Posterior vena cava (tissue), 2 donors: ENCODE measurements at places on chromosomes 6 and 20.

DNA sequence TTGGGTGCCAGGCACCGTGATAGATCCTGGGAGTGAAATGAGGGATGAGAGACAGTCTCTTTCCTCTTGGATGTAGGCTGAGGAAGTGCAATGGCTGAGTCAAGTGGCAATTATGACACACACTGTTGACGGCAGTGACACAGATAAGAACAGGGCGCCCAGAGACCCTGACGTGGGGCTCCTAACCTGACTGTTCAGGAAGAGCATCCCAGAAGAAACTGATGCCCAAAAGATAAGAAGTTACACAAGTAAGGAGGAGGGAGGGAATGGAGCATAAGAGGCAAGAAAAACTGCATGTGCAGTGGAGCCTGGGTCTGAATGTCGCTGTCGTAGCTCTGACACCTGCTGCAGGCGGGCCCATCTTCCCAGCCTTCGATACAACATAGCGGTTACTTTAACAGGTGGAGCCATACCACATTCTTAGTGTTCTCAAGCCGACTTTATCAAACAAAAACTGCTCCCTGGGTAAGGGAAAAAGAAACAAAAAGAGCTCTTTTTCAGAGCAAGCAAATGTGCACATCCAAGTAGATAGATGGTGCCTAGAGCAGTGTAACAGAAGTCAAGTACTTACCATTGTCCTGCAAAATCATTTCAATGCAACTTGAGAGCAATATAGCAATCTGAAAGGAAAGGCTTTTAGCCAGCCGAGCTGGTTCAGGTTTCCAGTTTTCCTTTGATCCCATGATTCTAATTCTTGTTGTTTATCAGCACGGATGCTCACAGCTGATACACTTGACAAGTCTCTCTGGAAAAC is 463.9 kb upstream of the JARID2 start:
- DNase-seq = no peak

DNA sequence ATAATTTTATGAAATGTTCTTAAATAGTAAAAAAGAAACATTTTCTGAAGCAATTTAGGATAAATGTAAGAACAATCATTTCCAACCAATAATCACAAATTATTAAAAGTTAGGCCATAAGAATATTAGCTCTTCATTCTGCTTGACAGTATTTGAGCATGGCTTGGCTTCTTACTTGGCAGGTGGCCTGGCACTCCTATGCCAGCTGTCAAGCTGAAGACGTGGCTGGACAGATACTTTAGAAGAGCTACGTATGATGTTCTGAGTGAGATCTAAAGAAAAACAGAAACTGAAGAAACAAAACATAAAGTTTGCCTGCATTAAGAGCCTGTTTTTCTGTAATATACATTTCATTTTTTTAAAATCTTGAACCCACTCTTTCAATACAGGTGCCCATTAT is 438.9 kb downstream of the GRIK2 start:
- DNase-seq = no peak

- no peak for DNase-seq
These were observed 797.2 kb downstream of the BCKDHB start for GRCh38 chr6:80903711-80904110.

- DNase-seq = no peak
These were observed 142.8 kb downstream of the COL21A1 start for GRCh38 chr6:56104591-56104990.

DNA sequence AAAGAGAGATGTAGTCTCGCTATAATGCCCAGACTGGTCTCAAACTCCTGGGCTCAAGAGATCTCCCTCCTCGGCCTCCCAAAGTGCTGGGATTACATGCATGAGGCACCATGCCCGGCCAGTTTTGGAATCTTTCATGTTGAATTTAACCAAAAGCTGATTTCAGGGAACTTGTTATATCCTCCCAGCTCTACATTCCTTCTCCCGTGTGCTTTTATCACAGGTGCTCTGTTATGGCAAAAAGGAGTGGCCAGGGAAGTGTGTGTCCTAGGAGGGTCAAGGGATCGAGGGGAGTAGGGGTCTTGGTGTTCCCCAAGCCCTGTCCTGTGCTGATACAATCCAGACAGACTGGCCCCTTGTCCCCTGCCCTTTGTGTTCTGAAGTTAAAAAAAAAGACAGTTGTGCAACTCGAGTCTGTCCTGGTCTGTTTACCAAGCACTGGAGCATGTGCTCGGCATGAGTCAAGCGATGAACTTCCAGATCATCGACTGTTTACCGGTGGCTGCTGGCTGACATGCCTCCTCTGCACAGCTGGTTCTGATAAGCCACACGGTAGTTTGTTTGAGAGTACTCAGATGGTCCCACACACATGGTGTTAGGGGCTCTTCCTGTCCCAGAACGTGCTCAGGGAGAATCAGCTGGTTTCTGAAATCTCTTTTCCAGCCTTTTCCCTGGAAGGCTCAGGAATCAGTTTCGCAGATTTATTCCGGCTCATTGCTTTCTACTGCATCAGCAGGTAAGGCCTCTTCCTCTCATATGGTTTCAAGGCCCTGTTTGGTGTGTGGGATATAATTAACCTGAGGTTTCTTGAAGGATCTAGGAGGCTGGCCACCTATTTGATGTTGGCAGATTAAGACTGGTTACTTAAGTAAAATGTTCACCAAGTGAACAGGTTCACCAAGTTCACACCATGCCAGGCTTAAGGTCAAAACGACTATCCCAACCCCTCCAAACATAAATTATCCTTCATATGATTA is 52.6 kb upstream of the NAA20 start:
- no peak for DNase-seq

DNA sequence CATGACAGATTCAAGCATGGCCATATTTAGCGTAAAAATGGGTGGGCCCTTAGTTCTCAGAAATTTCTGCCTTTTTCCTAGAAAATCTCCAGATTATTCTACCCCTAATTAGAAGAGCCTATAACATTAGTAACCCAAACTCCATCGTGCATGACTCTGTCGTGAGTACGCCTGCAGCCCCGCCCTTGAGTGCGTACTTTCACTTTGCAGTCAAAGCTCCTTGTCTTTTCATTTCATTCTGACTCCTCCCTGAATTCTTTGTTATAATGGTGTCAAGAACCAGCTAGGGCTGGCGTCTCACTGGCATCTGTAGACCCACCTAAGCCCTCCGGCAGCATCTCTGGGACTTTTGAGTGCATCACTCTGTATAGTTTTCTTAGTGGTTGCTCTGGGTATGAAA is 61.7 kb upstream of the NOX3 start:
- DNase-seq = no peak

GRCh38 chr6:5851261-5851757 is 155.4 kb downstream of the NRN1 start:
- no peak for DNase-seq

DNA sequence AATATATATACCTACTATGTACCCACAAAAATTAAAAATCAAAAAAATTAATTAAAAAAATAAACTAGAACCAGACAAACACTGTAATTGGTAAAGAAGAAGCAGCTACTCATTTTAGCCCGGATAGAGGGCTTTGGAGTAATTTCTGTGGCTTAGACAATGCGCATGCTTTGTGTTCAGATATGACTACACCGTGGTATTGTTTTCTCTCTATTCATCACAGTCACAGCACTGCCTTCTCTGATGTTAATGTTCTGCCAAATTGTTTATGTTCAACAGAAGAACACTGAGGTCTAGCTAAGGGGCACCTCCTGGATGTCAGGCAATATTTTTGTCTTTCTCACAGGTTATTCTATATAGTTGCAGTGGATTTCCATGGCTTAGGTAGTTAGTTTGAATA is 77.5 kb upstream of the GJE1 start:
- DNase-seq = no peak

- DNase-seq = no peak
These were observed 184.0 kb downstream of the CDC5L start for GRCh38 chr6:44571510-44571909.

- no peak for DNase-seq
These were observed 279.0 kb upstream of the ZFP64 start for GRCh38 chr20:52470561-52470960.

GRCh38 chr20:46647469-46647868 is 3.8 kb downstream of the SLC13A3 start:
- DNase-seq = no peak

- DNase-seq = peak; percentile 71
These were observed 275.1 kb downstream of the CDC5L start for GRCh38 chr6:44662461-44663121.

DNA sequence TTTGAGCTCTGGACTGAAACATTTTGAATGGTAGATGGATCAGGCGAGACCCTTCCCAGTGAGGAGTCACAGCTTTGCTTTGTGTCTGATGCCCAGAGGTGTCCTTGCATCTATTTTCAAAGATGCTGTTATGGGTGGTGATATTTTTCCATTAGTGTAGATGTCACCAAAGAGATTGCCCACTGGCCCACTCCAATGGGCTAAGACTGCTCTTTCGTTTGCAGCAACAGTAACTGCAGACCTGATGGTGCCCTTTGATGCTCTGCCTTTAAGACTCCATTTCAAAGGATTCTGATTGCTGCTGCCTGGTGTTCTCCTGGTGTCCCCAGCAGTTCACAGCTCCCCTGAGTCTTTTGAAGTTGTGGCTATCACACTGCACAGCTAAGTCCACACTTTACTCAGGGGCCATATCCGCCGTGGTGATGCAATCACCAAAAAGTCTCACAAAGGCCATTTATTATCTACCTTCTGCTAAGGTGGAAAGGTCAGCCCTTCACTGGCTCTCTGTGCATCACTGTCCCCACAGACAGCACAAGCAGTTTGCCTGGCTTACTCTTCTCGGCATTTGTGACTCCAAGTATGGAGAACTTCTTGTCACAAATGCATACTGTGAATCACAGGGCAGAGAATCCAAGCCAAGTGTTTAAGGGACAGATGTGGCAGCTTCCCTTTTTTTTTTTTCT is 56.4 kb downstream of the NOX3 start:
- DNase-seq = no peak

DNA sequence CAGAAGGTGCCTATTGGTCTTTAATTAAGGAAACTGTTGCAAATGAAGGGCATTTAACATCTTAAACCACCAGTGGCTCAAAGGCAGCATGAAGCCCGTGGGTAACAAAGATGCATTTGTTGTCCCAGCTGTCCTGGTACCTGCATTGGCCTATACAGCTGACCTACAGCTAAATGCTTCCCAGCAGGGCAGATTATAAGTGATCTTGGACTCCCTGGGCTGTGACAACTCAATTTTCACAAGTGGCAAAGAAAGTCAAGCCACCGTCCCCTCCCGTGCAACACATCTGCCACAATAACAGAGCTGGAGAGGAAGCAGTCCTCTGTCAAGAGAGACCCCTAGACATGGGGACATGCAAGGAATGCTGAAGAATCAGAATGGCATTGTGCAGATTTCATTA is 31.5 kb upstream of the EDN3 start:
- no peak for DNase-seq

DNA sequence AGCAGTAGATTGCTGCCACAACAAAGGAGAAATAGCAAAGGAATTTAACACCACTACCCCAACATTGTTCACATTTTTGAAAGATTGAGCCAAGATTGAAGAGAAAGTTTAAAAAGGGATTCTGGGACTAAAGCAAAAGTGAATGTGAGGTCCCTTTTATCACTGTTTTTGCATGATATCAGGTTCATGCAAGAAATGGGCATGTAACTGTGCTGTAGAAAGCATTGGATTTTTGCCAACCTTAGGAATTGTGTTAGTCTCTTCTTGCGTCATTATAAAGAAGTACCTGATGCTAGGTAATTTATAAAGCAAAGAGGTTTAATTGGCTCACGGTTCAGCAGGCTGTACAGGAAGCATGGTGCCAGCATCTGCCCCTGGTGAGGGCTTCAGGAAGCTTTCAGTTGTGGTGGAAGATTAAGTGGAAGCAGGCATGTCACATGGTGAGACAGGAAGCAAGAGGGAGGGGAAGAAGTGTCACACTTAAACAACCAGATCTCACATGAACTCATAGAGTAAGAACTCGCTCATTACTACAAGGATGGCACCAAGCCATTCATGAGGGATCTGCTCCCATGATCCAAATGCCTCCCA is 4.6 kb upstream of the GJB7 start:
- no peak for DNase-seq

- DNase-seq = no peak
These were observed 155.6 kb downstream of the CD83 start for GRCh38 chr6:14273191-14273590.

DNA sequence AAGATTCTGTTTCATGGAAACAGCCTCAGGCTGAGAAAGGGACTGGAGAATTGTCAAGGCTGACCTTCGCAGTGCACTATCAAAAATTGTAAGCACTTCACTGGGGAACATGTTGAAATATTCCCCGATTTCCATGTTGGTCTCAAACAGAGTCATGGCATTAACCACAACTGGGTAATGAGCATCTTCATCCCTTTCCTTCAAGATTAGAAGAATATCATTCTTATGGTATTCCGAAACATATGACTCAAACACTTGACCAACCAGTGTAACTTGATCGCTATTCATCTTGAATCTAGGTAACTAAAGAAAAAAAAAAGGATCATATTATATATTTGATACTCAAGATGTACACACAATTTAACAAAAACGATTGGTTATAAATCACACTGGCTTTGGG is 3.5 kb downstream of the MCM9 start:
- DNase-seq = no peak

GRCh38 chr6:14148471-14148870 is 30.9 kb downstream of the CD83 start:
- no peak for DNase-seq

DNA sequence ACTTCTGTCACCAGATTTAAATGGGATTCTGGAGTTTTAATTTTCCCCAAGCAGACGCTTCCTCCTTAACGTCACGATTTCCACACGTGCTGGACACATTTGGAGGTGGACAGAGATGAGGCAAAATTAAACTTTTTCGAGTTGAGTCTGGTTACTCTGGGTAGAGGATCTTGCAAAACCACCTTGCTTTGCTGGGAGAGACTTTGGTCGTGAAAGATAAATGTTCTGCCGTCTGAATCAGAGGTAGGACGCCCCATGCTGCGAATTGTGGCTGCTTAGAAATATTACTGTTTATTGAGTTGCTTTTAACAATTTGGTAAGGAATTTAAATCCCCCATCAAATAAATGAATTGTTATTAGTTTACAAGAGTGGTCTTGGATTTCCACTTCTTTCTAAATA is 46.8 kb downstream of the CTCFL start:
- peak; percentile 17 for DNase-seq

DNA sequence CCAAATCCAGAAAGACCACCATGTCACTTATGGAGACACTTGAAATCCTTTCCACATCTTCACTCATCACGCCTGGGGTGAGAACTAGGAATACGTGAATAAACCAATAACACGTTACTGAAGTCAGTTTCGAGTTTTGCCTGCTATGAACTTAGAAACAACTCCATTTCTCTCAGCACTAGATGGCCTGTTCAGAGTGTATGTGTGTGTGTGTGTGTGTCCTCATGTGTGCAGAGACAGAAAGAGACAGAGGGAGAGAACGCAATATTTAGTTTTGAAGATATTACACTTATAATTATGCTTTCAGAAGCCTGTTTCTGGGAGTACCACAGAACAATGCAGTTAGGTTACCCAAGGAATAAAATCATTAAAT is 81.2 kb upstream of the CCN6 start:
- DNase-seq = no peak

GRCh38 chr6:109453594-109454495 is 1.7 kb downstream of the MICAL1 start:
- DNase-seq = no peak

GRCh38 chr6:111841822-111842221 is 31.4 kb downstream of the FYN start:
- DNase-seq = no peak

- peak; percentile 87 for DNase-seq
These were observed 215.2 kb upstream of the ZNF184 start for GRCh38 chr6:27688014-27688586.

- DNase-seq = no peak
These were observed 63.3 kb downstream of the DAAM2 start for GRCh38 chr6:39855356-39855995.

GRCh38 chr6:157314705-157315321 is 8.5 kb downstream of the TMEM242 start:
- DNase-seq = no peak
